Transverse colon (tissue), 4 donors: ENCODE measurements at places on chromosomes 5 and 9. TPM values are rescaled to one million over a fixed set of nuclear protein-coding genes. Genes with fewer than 3 reads are reported as not detected.
A peak's percentile ranks its signal among the peaks of the same experiment; 100 is the strongest.

DNA sequence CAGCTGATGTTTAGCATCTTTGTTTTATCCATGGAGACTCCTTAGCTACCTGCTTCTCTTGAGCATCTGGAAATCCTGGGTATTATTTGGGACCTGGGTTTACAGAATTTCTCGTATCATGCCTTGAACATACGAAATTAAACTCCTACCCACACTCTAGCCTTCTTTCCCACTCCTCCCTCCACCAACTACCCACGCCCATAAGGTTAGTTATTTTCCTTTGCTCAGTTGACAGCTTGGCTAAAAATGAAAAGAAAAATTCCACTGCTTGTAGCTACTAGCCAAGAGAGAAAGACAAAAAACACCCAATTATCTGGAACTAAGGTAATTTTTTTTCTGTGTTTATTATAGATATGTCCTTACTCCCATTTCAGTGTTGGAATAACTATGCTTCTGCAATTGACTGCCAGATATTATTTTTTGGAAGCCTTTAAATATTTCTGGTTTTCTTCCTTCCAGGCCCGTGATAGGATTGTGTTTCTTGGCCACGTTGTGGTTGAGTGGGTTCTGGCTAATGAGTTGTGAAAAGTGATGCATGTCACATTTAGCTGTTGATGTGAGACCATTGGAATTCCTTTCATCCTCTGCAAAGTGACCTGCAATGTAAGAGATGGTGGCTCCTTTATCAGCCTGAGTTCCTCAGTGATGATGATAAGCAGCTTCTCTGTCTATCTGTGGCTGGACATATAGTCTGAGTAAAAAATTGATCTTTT lies 308.1 kb downstream of the LRRC70 start:
- no peak overlapping the region for H3K27ac ChIP-seq
- H3K4me3 ChIP-seq = no peak overlapping the region
- no peaks in the 10 kb centered on the region for H3K27me3 ChIP-seq

GRCh38 chr9:84218322-84218721 lies 122.2 kb downstream of the SLC28A3 start:
- DNase-seq = no peak
- no peak overlapping the region for H3K27ac ChIP-seq
- no peak overlapping the region for H3K4me3 ChIP-seq
- H3K36me3 ChIP-seq = no peaks in the 10 kb centered on the region

DNA sequence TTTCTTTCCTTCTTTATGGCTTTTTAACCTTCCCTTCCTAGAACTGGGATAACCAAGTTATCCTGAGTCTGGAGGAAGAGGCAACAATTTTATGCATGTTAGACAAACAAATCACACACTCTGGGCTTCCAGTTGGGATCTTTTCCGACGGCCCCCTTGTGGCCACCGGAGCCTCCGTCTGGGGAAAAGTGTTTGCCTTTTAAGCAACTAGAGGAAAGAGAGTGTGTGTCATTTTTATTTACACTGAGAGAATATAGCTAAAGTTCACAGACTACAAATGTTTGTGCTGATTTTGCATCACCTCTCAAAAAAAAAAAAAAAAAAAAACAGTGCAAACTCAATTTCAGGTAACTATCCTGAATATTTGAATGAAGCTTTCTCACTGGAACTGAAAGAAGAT lies 126.2 kb downstream of the SEMA6A start:
- H3K4me1 ChIP-seq = no peaks in the 10 kb centered on the region
- no peak overlapping the region for H3K4me3 ChIP-seq
- no peak for DNase-seq
- H3K27ac ChIP-seq = no peak overlapping the region

GRCh38 chr5:96256795-96257470 lies 176.1 kb downstream of the PCSK1 start:
- peak; percentile 31 for DNase-seq
- H3K4me1 ChIP-seq = no peaks in the 10 kb centered on the region
- H3K27me3 ChIP-seq = no peaks in the 10 kb centered on the region

- H3K4me1 ChIP-seq = no peaks in the 10 kb centered on the region
- no peak overlapping the region for H3K4me3 ChIP-seq
- no peak overlapping the region for H3K27ac ChIP-seq
Measured at GRCh38 chr5:1175015-1175414, 26.4 kb upstream of the SLC6A19 start.

- no peaks in the 10 kb centered on the region for H3K27me3 ChIP-seq
- no peak overlapping the region for H3K4me3 ChIP-seq
- no peaks in the 10 kb centered on the region for H3K36me3 ChIP-seq
- no peaks in the 10 kb centered on the region for H3K4me1 ChIP-seq
- no peak for DNase-seq
- H3K27ac ChIP-seq = no peak overlapping the region
Measured at GRCh38 chr5:111582993-111583601, 70.8 kb upstream of the STARD4 start.

The TNFSF15 gene
- 0.37 TPM for total RNA-seq
